Left forelimb (tissue), 1 donor: ENCODE measurements at places on chromosomes 12 and 14.

- no peak for DNase-seq
Observed at GRCh38 chr12:15405606-15406005, 83.3 kb downstream of the PTPRO start.

GRCh38 chr12:82671673-82672195 lies 15.0 kb upstream of the TMTC2 start:
- no peak for DNase-seq

- DNase-seq = no peak
Observed at GRCh38 chr14:55752580-55753390, 172.8 kb downstream of the KTN1 start.

GRCh38 chr12:115956659-115957058 lies 320.8 kb downstream of the MED13L start:
- DNase-seq = no peak

DNA sequence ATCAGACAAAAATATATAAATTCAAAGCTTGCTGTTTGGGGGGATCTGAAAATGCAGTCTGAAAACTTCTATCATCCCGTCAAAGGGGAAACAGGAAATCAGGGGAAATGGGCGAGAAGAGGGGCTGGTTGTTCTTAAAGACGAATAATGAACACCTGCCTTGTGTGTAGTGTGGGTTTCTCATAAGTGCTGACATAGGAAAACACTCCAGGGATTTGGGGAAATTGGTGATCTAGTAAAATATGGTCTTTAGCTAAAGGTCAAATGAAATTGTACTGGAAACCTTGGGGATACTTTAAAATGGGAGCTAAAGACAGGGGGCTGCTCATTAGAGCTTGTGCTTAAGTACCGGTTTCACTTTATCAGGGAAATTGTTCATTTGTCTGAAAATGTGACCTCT lies 39.6 kb upstream of the PIK3C2G start:
- no peak for DNase-seq

DNA sequence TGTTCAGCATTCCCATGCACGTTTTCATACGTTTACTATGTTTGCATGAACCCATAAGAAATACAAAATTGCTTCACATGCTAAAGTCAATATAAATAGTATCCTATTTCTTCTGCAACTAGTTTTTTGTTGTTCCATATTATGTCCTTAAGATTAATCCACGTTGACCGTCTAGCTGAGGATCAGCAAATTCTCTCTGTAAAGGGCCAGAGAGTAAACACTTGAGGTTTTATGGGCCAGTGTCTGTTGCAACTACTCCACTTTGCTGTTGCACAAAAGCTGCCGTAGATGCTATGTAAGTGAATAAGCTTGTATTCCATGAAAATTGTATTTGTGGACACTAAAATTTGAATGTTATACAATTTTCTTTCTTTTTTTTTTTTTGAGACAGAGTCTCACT lies 21.1 kb upstream of the PITPNM2 start:
- no peak for DNase-seq

DNA sequence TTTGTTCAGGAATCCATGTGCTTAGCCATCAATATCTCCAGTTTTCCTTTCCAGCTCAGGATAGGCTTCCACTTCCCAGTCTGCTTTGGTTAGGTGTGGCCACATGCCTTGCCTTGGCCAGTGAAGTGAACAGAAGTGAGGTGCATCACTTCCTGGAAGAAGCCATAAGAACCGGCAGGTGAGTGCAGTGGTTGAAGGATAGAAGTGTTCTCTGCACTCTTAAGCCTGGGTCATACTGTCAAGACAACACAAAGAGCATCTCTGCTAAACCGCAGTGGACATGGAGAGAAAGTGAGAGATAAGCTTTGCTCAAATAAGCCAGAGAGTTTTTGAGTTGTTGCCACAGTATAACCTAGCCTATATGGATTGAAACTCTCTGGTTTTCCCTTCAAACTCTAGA lies 11.4 kb downstream of the GNG2 start:
- DNase-seq = no peak

DNA sequence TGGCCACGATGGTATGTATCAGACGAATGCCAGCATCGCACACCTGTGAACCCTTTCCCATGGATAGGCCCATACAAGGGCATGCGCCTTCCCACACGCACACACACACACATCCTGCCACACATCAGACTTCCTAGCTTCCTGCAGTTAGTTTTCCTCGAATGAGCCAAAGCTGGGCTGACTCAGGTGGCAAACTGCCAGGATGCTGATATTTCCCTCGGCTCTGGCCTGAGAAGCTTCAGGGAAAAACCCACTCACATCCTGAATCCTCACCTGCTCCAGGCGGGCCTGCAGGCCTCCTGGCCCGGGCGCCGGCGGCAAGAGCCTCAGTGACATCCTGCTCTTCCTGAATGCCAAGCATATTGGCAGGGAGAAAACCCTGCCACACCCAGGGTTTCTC lies 22.4 kb downstream of the CALM1 start:
- no peak for DNase-seq

- DNase-seq = no peak
Observed at GRCh38 chr12:41585784-41586183, 397.7 kb downstream of the PDZRN4 start.

DNA sequence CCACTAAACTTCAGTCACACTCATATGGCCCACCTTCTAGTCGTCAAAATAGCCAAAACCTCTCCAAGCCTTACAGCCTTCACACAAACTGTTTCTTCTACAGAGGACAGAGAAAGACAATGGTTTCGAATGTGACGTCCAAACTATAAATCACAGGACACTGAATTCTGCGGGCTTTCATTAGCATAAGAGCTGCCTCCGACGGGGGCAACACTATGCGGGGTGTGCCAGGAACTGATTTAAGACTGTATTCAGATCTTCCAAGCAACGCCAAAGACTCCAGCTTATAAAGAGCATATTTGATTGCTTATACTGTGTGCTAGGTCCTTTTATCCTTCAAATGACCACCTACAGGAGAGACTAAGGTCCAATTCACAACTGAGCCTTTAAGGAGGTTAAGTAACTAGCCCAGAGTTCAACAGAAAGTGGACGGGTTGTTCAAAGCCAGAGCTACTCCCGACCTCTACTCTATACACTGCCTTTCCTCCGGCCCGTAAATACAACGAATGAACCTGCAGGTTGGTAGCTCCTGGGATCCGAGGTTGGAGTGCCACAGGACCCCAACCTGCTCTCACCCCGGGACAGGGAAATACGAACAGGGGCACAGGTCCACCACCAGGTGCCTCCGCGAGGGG lies 575 bp downstream of the L2HGDH start:
- DNase-seq = no peak

DNA sequence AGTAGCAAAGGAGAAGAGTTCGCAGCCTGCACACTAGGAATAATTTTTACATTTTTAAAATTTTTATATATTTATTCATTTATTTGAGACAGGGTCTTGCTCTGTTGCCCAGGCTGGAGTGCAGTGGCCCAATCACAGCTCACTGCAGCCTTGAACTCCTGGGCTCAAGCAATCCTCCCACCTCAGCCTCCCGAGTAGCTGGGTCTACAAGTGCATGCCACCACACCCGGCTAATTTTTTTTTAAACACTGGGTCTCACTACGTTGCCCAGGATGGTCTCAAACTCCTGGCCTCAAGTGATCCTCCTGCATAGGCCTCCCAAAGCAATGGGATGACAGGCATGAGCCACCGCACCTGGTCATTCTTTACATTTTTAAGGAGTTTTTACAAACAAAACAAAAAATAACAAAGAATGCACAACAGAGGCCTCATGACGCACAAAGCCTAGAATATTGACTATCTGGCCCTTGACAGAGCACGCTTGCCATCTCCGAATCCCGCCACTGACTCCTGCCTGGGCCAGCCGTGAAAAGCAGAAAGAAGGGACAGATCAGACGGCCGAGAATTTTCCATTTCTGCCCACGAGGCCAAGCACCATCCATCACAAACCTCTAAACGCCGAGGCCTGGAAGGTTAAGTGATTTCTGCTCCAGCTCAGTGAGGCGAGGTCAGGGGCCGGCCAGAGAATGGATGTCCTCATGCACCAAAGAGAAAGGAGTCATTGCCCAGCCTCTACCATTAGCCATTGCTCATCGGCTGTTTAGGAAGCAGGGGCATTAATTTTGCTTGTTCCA lies 120.0 kb downstream of the SCARB1 start:
- no peak for DNase-seq

DNA sequence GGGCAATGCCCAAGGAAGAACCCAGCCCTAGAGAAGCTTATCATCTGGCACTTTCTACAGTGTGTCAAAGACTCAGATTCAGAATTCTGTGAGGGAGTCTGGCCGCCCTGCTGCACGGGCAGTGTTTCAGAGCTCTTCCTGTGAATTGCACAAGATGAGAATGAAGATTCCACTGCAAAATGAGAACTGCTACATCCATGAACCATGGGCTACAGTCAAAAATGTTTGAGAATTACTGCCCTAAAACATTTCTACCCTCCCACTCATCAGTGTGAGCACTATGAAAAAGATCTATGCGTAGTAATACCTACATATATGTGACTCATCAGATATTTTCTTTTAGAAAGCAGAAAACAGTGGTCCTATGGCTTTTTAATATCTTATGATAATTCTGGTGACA lies 104.0 kb downstream of the STAB2 start:
- DNase-seq = no peak

GRCh38 chr12:32843528-32844095 lies 53.0 kb downstream of the PKP2 start:
- no peak for DNase-seq

GRCh38 chr14:96536807-96537206 lies 34.6 kb downstream of the PAPOLA start:
- DNase-seq = no peak

- DNase-seq = no peak
Observed at GRCh38 chr14:88129306-88130056, 124.5 kb downstream of the GPR65 start.

GRCh38 chr12:105214670-105215375 lies 21.2 kb downstream of the APPL2 start:
- no peak for DNase-seq

- no peak for DNase-seq
Observed at GRCh38 chr12:40946612-40947194, 241.4 kb upstream of the PDZRN4 start.

GRCh38 chr12:1611803-1612572 lies 17.0 kb upstream of the WNT5B start:
- DNase-seq = no peak

- DNase-seq = no peak
Observed at GRCh38 chr12:68446901-68447796, 115.0 kb upstream of the MDM1 start.

GRCh38 chr14:90253826-90254225 lies 2.5 kb upstream of the PSMC1 start:
- DNase-seq = no peak

- DNase-seq = no peak
Observed at GRCh38 chr12:29146196-29146595, 2.9 kb upstream of the FAR2 start.

DNA sequence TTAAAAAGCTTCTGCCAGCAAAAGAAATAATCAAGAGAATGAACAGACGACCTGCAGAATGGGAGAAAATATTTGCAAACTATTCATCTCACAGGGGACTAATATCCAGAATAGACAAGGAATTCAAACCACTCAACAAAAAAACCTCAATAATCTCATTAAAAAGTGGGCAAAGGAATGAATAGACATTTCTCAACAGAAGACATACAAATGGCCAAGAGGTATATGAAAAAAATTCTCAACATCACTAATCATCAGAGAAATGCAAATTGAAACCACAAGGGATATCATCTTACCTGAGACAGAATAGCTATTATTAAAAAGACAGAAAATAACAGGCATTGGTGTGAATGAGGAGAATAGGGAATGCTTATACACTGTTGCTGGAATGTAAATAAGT lies 270.0 kb downstream of the DACT1 start:
- DNase-seq = no peak

DNA sequence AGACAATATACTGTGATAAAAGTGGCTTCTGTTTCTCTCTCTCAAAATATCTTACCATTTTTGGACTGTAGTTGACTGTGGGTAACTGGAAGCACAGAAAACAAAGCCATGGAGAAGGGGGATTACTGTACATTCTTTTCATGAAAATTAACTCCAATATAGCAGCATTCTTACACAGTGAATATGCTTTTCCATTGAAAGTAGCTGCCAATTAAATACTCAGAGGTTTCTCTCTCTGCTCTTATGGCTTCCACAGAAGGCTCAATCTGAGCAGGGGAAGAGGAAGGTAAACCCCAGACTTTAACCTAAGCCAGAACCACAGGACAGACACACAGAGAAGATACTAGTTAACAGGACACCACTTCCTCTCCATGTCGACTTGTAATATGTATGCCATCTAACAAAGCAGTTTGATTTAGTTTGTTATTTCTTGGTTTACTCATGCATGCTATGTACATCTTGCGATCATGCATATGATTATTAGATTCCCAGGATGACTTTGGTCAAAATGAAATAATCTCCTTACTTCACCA lies 150.2 kb downstream of the SSPN start:
- DNase-seq = no peak

GRCh38 chr12:111451649-111452129 lies 46.0 kb downstream of the SH2B3 start:
- no peak for DNase-seq

- DNase-seq = no peak
Observed at GRCh38 chr12:48765753-48766162, 23.1 kb downstream of the ADCY6 start.

DNA sequence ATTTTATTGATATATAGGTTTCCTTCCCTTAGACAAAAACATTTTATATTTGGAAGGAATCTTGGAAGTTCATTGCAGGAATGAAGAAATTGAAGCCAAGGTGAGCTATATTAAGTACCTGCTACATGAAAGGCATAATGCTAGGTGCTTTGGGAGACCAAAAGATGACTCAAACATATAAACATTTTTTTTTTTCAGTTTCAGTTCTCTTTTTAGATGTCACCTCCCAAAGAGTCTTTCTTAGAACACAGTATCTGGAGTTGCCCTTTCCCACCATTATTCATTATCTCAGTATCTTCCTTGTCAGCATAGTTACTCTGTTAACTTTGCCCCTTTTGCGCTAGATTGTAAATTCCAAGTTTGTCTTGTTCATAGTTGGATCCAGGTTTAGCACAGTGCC lies 1.1 kb downstream of the LIN52 start:
- no peak for DNase-seq

- no peak for DNase-seq
Observed at GRCh38 chr14:48936849-48937248, 649.3 kb downstream of the RPS29 start.

- DNase-seq = no peak
Observed at GRCh38 chr12:41520869-41521268, 332.7 kb downstream of the PDZRN4 start.

GRCh38 chr14:81565441-81566290 lies 32.0 kb upstream of the SEL1L start:
- DNase-seq = no peak
